ENCODE measurements at places on chromosomes 5 and 9.
A peak's percentile ranks its signal among the peaks of the same experiment; 100 is the strongest.

- DNase-seq = no peak
Measured at GRCh38 chr5:111781200-111781599, 24.2 kb upstream of the NREP start.

DNA sequence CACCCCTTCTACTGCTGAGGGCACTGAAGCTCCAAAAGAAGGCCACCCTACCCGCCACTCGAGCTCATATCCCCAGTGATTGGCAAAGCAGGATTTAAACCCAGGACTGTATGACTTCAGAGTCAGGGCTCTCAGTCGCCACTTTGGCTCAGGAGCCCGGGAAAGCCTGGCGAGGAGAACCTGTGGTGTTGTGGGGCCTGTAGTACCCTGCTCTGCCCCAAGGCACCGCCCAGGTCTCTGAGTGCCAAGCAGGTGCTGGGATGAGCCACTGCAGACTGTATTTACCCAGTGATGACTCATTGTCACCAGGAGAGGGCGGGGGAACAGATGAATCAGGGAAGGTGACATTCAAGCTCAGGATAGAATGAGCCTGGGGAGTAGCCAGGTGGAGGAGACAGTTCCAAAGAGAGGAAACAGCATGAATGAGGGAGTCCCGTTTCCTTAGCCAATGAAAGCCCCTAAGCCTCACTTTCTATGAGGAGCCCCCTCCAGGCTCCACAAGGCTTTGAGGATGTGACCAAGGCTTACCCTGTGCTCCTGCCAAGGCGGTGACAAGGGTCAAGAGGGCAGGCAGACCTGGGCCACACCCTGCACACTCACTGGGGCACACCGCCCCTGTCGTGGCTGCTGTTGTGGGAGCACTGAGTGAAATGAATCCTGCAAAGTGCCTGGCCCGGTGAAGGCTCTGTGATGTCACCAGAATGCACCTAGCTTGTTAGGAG, 17.8 kb upstream of the DPM2 start:
- peak; percentile 94 for DNase-seq

DNA sequence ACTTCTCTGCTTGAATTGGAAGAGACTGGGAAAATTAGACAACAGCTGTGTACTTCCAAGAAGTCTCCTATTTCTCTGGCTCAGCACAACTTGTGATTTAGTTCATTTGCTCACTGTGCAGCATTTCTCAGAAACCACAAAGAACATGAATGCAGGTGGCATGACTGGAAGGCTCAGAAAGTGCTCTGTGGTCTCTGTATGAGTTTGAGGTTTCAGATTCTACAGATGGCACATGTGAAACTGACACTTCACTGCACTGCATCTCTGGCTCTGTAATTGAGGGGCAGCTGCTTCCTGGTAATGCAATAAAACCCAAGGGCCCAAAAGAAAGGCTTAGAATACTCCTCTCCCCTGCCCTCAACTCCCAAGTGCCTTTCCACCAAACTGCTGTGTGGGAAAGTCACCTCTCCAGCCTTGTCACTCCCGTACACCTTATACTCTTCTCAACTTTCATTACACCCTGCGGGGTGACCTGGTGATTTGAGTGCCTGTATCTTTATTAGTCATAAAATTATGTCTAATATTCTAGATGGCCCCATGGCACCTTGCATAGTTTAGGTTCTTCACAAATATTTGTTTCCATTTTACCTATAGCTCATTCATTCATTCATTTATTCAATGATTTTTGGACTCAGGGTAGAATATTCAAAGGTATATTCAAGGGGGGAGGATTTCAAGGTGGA, 82.5 kb downstream of the ESM1 start:
- no peak for DNase-seq

GRCh38 chr9:114285166-114285867, 37.6 kb upstream of the ORM1 start:
- DNase-seq = no peak

- no peak for DNase-seq
Measured at GRCh38 chr9:79060766-79061165, 511.0 kb upstream of the TLE4 start.

- no peak for DNase-seq
Measured at GRCh38 chr5:21806271-21806670, 1046.9 kb downstream of the CDH12 start.

- no peak for DNase-seq
Measured at GRCh38 chr5:40734986-40735385, 20.8 kb downstream of the TTC33 start.

- DNase-seq = no peak
Measured at GRCh38 chr9:116978155-116978554, 291.1 kb downstream of the TRIM32 start.

GRCh38 chr9:19231126-19231903, 822 bp downstream of the DENND4C start:
- no peak for DNase-seq

DNA sequence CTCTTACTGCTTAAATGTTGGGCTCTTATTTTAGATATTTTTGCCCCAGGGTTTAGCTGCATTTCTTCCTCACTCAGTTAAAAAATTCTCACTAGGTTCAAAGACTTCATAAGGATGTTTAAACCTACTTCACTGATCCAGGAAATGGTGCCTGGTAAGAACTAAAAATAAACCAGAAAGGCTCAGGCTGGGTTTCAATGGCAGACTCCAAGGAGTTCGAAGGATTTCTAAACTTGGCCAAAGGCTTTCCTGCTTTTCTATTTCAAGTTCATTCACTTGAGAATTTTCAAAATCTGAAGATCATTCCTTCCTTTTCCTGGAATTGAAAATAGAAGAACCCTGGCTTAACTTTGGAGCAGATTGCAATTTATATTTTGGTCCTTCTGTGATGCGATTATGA, 193.0 kb upstream of the MAP1B start:
- DNase-seq = no peak

DNA sequence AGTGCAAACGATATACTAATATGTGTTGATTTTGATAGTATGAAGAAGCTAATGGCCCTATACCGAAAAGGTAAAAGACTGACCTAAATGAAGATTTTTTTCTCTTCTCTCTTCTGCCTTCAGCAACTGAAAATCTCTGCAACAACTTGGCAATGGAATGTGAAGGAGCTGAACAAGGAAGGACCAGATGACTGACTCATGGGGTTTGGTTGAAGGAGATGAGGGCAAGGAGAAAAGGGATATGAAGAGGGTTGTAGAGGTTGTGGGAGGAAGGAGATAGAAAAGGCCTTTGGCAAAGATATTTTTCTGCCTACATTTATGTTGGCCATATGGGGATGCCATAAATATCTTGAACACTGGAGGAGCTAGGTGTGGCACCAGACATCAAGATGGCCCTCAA, 129.7 kb upstream of the CHD1 start:
- DNase-seq = no peak

- DNase-seq = no peak
Measured at GRCh38 chr5:93819668-93820067, 78.3 kb upstream of the POU5F2 start.

GRCh38 chr5:113166852-113167366, 190.3 kb downstream of the DCP2 start:
- DNase-seq = no peak

DNA sequence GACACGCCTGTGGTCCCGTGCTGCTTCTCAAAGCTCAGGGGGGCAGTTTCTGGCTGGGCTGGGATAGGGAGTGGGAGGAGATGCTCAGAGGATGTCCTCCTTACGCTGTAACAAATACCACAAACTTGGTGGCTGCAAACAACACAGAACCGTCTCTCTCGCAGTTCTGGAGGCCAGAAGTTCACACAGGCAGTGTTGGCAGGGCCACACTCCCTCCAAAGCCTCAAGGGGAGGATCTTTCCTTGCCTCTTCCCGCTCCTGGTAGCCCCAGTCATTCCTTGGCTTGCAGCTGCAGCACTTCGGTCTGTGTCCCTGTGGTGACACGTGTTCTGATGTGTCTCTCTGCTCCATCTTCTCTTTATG, 10.4 kb upstream of the ORM1 start:
- no peak for DNase-seq
